Caco-2 (cell line): ENCODE measurements at places on chromosomes 1 and 21. TPM values are rescaled to one million over a fixed set of nuclear protein-coding genes. Genes with fewer than 3 reads are reported as not detected.

DNA sequence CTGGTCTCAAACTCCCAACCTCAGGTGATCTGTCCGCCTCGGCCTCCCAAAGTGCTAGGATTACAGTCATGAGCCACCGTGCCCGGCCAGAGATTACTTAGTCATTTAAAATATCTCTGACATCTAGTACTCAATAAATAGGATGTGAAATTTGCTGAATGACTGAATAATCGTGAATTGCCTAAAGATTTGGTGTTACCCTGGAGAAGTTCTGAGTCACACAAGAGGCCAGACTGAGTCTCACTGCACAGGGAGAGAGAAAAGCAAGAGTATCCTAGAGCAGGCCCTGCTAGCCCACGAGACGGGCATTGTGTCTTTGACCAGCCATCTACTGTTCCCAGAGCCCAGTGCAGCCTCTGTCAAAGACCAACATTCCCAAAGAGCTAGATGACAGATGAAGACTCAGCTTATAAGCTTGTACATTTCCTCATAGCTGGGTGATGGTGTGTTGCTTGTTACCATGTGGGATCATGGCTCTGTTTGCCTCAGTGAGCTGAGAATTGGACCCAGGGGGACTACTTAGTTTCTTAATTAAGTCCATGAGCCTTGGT lies 5.6 kb upstream of the EIF4G3 start:
- no peak overlapping the region for H3K27ac ChIP-seq
- no peaks in the 10 kb centered on the region for H3K4me1 ChIP-seq
- H3K36me3 ChIP-seq: no peaks in the 10 kb centered on the region
- DNase-seq: no peak
- H3K4me3 ChIP-seq: no peak overlapping the region

- DNase-seq: no peak
- H3K36me3 ChIP-seq: no peaks in the 10 kb centered on the region
- no peaks in the 10 kb centered on the region for H3K4me1 ChIP-seq
- no peak overlapping the region for H3K27ac ChIP-seq
- H3K4me3 ChIP-seq: no peak overlapping the region
Observed at GRCh38 chr1:109815809-109816174, 52.1 kb upstream of the EPS8L3 start.

- H3K27ac ChIP-seq: no peak overlapping the region
- H3K27me3 ChIP-seq: no peaks in the 10 kb centered on the region
- no peak for DNase-seq
Observed at GRCh38 chr1:33599516-33600115, 127.2 kb downstream of the ZSCAN20 start.

- no peaks in the 10 kb centered on the region for H3K36me3 ChIP-seq
- H3K27me3 ChIP-seq: no peaks in the 10 kb centered on the region
- no peak for DNase-seq
- H3K27ac ChIP-seq: no peak overlapping the region
- H3K4me3 ChIP-seq: no peak overlapping the region
Observed at GRCh38 chr1:231808990-231809389, 182.4 kb downstream of the DISC1 start.

DNA sequence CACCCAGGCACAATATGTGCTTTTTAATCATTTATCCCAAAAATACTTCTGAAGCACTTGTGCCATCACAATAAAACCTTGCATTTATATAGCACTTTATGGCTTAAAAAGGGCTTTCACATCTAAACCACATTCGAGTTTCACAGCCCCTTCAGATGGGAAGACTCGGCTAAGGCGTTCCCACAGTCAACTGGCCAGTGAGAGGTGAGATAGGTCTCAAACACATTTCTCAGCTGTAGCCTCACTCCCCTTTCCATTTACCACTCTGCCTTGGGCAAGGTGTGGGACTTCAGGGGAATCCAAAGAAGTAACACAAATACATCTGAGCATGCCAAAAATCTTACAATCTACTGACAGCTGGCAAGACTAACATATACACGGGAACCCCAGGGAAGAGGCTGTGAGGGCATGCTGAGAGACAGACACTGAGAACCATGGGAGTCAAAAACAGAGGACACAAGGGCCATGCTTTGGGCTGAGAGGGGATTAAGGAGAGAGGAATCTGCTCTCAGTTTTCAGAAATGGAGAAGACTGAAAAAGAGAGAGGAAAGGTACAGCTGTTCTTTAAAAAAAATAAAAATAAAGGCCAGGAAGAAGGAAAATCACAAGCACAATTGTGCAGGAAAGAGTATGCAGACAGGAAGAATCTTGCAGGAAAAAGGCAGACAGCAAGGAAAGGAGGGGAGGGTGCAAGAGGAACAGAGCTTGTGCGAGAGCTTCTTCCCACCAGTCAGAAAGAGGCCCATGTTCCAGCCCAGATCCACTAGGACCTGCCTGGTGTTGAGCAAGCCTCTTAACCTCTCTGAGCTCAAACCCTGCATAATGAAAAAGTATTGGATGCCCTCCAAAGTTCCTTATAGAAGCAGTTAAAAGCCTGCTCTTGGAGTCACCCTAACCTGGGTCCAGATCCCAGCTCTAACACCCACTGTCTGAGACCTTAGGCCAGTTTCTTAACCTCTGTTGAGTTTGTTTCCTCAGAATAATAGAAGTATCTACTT lies 73.5 kb downstream of the JAK1 start:
- H3K27me3 ChIP-seq: no peaks in the 10 kb centered on the region
- no peak for DNase-seq
- H3K4me3 ChIP-seq: no peak overlapping the region
- H3K4me1 ChIP-seq: 0 out of 2 replicates have a peak, but pooled peaks cover 6% of the 10 kb centered on the region
- no peaks in the 10 kb centered on the region for H3K36me3 ChIP-seq

DNA sequence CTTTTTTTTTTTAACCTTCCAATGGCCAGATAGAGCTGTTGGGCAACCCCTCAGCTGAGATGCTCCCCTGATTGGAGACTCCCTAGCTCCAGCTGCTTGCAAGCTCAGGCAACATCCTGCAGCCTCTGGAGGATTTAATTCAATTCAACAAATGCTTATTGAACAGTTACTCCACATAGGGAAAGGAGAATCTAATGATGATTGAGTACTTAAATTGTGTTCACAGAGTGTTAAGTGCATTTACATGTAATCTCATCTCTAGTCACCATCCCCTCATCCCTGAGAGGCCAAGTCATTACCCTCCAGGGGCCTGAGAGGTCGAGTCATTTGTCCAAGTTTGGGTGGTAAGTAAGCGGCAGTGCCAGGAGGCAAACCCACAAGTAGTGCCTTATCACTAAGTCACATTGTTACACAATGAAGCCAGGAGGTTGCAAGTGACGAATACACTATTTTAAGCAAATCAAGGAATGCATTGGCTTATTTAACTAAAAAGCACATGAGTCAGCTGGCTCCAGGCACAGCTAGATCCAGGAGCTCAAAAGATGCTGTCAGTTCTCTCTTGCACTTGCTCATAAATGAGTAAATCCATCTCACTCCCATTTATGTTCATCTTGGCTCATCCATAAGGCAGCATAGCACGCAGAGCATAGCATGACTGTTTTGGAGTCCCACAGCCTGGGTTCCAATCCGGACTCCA lies 64.3 kb downstream of the OPTC start:
- no peaks in the 10 kb centered on the region; the same call in 1 of the 2 replicates for H3K27me3 ChIP-seq
- H3K27ac ChIP-seq: no peak overlapping the region
- H3K4me3 ChIP-seq: no peak overlapping the region
- H3K36me3 ChIP-seq: no peaks in the 10 kb centered on the region
- DNase-seq: no peak

DNA sequence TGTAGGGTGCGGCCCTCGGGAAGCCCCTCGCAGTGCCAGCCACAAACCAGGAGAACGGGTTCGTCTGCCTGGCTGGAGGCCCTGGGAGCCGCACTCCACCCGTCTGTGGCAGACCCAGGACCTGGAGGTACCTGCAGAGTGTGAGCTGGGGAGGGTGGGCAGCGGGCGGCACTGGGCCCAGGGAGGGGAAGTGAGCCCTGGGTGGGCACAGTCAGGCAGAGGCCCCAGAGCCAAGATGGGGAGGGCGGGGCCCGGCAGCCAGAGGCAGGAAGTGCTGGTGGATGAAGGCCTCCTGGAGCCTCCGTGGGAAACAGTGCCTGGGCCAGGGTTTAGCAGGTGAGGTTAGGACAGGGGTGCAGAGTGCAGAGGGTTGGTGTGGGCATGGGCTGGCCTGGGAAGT lies 4.0 kb upstream of the PEX10 start:
- H3K4me1 ChIP-seq: no peaks in the 10 kb centered on the region; the same call in 1 of the 2 replicates
- no peak for DNase-seq
- no peaks in the 10 kb centered on the region for H3K27me3 ChIP-seq

DNA sequence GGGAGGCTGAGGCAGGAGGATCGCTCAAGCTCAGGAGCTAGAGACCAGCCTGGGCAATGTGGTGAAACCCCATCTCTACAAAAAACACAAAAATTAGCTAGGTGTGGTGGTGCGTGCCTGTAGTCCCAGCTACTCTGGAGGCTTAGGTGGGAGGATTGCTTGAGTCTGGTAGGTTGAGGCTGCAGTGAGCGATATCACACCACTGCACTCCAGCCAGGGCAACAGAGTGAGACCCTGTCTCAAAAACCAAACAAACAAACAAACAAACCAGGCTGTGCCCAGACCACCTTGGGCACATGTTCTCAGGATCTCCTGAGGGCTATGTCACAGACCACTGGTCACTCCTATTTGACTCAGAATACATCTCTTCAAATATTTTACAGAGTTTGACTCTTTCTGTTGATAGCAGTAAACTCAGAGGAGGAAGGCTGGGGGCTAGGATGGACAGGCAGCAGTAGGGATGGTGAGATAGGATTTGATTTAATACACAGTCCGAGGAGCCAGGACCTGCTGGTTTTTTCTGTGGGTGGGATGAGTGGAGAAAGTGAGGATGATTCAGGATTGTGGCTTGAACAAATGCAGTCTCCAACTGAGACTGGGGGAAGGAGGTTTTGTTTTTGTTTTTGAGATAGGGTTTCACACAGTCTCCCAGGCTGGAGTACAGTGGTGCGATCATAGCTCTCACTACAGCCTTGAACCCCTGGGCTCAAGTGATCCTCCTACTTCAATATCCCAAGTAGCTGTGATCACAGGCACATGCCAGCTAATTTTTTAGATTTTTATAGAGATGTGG lies 46.5 kb downstream of the OLFML3 start:
- H3K4me1 ChIP-seq: peaks cover 7% of the 10 kb centered on the region
- no peak overlapping the region for H3K27ac ChIP-seq
- H3K27me3 ChIP-seq: no peaks in the 10 kb centered on the region
- DNase-seq: no peak

DNA sequence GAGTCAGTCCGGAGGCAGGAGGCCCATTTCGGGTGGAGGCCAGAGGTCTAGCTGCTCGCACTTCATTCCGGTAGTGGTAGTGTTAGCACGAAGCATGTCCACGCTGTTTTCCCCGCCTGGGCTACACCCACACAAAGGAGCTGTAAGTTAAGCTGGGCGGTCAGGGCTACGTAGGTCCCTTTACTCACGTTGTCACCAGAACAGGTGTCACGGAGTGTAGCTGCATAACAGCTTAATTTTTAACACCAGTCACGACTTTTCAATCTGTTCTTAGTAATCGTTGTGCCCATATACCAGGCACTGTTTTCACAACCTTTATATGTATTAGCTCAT lies 15.6 kb downstream of the HLX start:
- no peaks in the 10 kb centered on the region for H3K4me1 ChIP-seq
- H3K36me3 ChIP-seq: no peaks in the 10 kb centered on the region
- no peak overlapping the region for H3K4me3 ChIP-seq
- H3K27ac ChIP-seq: no peak overlapping the region
- no peak for DNase-seq

DNA sequence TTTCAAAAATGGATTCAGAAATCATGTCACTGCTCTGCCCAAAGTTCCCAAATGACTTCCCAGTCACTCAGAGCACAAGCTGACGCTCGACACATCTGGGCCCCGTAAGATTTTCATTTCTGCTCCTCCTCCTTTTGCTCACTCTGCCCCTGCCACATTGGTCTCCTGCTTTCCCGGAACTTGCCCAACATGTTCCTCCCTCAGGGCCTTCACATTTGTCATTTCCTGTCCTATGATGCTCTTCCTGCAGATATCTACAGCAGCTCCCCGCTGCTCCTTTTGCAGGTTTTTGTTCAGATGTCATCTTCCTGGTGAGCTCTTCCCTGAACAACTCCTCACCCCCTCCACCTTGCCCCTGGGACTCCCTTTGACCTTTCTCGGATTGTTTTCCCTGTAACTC lies 58.5 kb upstream of the IVNS1ABP start:
- DNase-seq: no peak
- no peaks in the 10 kb centered on the region for H3K36me3 ChIP-seq
- H3K27ac ChIP-seq: no peak overlapping the region
- H3K4me3 ChIP-seq: no peak overlapping the region
- no peaks in the 10 kb centered on the region for H3K27me3 ChIP-seq

DNA sequence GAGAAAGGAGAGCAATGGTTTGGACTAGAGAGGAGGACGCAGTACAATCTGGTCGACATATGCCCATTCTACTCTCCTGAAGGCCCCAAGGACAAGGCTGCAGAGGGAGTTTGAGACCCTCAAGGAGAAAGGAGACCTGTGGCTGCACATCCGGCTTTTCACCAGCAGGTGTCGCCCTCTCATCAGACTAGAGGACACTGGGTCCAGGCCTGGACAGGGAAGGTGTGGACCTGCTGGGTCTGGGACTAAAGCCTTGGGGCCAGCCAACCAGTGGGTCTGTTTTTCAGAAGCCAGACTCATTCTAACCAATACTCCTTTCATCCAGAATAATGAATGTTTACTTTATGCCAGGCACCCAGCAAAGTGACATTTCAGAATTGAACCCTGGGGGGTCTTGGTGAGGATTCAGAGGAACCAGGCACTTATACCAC lies 5.0 kb downstream of the SRARP start:
- no peak overlapping the region for H3K27ac ChIP-seq
- no peaks in the 10 kb centered on the region for H3K27me3 ChIP-seq
- H3K36me3 ChIP-seq: no peaks in the 10 kb centered on the region

GRCh38 chr1:7457811-7458210 lies 313.3 kb upstream of the VAMP3 start:
- no peak overlapping the region for H3K27ac ChIP-seq
- H3K27me3 ChIP-seq: no peaks in the 10 kb centered on the region
- no peak for DNase-seq
- H3K4me3 ChIP-seq: no peak overlapping the region
- no peaks in the 10 kb centered on the region for H3K36me3 ChIP-seq

DNA sequence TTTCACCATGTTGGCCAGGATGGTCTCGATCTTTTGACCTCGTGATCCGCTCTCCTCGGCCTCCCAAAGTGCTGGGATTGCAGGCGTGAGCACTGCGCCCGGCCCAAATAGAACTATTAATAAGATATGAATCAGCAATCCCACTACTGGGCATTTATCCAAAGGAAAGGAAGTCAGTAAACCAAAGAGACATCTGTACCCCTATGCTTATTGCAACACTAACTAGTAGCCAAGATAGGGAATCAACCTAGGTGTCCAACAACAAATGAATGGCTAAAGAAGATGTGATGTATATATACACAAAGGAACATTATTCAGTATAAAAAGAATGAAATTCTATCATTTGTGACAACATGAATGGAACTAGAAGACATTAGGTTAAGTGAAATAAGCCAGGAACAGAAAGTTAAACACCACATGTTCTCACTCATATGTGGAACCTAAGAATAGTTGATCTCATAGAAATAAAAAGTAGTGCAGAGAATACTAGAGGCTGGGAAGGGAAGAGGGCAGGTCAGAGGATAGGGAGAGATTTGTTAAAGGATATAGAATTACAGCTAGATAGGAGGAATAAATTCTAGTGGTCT lies 48.8 kb downstream of the XPR1 start:
- H3K4me3 ChIP-seq: no peak overlapping the region
- H3K27me3 ChIP-seq: no peaks in the 10 kb centered on the region
- H3K4me1 ChIP-seq: peaks cover 5% of the 10 kb centered on the region; the same call in 1 of the 2 replicates
- H3K27ac ChIP-seq: no peak overlapping the region
- H3K36me3 ChIP-seq: no peaks in the 10 kb centered on the region

FAM43B gene
- 3.6 and 4.4 TPM in 2 replicates for total RNA-seq

PLEKHN1 gene
- 3.1 and 4.0 TPM in 2 replicates for total RNA-seq

MAN1C1 gene
- 2.7 and 3.5 TPM in 2 replicates for total RNA-seq

KRTAP6-3 gene
- not detected in 2 replicates for total RNA-seq

AADACL4 gene
- total RNA-seq: not detected in 2 replicates
